Kidney tubule cell (primary cell): ENCODE measurements at places on chromosomes 2 and 18.

GRCh38 chr18:48940854-48941611 is 9.7 kb downstream of the SMAD7 start:
- DNase-seq: peak; percentile 74

GRCh38 chr2:53985646-53986045 is 14.9 kb upstream of the PSME4 start:
- no peak for DNase-seq

DNA sequence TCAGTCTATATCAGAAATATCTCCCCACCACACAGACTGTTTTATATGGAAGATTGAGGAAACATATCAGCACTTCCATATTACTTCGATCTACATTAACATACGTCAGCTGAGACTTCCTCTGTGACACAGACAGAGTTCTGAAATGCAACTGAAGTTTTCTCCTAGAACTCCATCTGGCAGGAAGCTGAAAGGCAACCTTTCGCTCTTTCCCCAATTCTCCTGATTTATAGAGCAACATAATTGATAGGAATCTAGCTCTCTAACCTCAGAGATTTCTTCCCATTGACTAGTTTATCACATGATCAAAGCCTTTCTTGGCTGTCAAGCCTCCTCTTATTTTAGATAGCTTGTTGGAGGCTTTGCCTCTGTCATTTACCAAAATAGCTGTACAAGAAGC is 806.7 kb upstream of the CHAC2 start:
- no peak for DNase-seq

- DNase-seq: no peak
Measured at GRCh38 chr2:144518748-144519596, 947 bp downstream of the ZEB2 start.

GRCh38 chr2:173997269-173997668 is 32.1 kb upstream of the SP3 start:
- DNase-seq: peak; percentile 22

- DNase-seq: no peak
Measured at GRCh38 chr2:96703021-96703751, 36.7 kb downstream of the LMAN2L start.

DNA sequence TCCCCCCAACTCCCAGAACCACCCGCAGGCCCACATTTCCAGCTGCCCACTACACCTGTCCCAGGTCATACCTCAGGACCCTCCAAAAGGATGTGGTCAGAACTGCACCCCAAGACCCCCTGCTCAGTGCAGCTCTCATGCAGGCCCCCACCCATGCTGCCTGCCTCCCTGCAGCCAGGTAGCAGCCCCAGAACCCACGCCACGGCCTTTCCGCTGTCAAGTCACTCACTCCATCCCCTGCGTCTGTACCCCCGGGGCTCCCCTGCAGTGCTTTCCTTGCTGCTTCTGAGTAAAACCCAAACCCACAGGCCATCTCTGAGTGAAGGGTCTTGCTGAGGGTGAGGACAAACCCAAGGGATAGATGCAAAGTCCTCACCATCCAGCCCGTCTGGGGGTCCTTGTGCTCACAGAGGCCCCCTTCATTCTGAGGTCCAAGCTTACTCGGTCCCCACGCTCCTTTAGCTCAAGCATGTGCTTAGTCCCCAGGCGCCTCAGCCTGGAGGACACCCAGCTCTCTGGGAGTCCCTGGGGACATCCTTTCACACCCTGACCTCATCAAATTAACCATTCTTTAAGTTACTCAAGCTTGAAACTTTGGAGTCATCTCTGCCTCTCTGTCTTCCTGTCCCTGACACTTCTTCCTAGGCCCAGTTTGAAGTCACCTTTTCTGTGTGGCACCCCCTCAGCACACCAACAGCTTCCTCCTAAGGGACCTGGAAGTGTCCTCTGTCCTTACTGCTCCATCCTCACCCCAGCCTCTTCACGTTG is 130.1 kb downstream of the SMAD7 start:
- DNase-seq: no peak

DNA sequence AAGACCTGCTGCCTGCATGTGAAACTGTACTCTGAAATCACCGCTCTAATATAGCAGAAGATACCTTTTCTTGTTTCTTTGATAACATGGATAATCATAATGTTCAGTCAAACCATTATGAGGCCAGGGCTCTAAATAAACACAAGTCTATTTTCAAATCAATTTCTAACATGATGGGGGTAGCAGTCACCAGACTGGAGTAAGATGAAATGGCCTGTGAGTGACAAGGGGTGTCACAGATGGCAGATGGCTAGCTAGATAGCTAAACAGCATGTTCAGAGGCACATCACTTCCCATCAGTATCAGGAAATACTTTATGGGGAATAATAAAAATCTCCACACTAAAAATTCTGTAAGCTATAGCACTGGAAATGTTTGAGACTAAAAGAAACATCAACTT is 14.0 kb downstream of the MBD2 start:
- no peak for DNase-seq

DNA sequence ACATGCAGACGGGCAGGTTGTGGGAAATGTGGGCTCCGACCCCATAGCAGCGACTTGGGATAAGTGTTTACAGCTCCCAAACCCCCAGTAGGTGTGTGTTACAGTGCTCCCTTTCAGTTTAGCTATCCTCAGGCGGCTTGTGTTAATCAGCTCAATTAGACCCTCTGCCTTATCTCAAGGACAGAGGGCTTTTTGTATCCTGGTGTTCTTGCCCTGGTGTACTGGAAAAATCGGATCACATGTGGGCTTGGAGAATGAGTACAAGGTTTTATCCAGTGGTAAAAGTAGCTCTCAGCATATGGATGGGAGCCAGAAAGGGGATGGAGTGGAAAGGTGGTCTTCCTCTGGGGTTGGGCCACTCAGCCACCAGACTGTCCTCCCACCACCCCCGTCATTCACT is 264.7 kb upstream of the SYT4 start:
- no peak for DNase-seq

GRCh38 chr2:64018701-64019082 is 536 bp downstream of the VPS54 start:
- DNase-seq: no peak

DNA sequence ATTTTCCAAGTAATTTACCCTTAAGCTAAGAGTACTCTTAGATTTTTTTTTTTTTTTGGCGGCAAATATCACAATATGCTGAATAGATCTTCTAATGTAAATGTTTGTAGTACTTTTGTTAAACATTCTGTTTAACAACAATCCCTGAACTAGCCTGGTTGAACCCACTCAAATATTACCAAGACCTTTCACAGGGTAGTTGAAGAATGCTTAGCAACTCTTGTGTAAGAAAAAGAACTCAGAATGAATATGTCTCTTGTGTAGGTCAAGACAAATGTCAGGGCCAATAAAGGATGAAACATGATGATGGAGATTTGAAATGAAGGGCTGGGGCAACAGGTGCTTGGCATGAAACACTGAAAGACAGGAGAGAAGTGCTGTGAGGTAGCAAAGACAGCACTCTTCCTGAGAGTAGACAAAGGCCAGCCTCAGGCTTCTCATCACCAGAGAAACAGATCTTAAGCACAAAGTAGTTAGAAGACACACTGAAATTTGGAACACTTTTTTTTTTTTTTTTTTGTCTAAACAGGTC is 597.3 kb downstream of the ERBB4 start:
- no peak for DNase-seq

DNA sequence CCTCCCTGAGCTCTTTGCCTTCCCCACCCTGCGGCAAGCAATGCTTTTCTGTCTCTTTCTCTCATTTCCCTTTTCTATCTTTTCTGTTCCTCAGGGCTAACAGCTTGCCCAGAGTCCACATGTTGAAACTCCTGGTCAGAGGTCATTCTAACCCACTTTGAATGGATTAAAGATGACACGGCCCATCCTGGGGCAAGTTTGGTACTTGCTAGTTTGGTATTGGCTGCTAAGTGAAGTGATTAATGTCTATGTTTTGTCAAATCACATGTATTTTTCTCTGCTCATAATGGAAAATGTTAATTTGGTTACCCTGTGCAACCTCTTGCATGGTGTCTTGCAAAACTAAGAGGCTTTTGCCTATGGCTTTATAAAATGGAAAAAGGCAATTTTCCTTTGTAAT is 960.2 kb downstream of the CNTNAP5 start:
- no peak for DNase-seq

DNA sequence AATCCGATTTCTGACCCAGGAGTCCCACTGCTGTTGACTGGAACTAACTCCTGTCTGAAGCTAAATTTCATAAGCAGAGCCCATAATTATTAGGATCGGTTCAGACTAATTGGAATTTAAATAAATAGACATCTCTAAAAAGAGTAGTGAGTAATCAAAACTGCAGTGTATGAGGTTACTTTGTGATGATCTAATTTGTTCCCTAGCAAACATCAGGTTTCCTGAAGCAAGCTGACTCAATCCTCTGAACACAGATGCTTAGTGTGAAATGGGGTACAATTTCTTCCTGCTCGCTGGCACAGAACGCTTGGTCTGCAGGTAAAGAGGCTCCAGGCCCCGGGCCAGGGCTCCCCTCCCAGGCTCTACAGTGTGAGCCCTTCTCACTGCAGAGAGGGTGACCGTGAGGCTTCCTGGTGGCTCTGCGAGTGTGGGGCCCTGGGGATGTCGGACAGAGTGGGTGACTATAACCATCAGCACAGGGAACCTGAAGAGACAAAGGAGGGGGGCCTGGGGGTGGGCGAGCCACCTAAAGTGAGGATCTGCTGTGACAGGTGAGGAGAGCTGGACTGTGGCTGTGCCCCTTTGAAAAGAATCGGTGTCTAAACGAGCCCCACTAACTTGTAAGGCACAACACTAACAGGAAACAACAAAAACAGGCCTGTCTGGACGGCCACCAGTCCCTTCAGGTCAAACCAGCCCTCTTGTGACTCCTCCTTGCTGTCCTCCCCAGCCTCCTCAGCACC is 20.2 kb downstream of the CHST10 start:
- DNase-seq: peak; percentile 28

GRCh38 chr2:221064058-221064854 is 507.8 kb downstream of the EPHA4 start:
- DNase-seq: no peak

DNA sequence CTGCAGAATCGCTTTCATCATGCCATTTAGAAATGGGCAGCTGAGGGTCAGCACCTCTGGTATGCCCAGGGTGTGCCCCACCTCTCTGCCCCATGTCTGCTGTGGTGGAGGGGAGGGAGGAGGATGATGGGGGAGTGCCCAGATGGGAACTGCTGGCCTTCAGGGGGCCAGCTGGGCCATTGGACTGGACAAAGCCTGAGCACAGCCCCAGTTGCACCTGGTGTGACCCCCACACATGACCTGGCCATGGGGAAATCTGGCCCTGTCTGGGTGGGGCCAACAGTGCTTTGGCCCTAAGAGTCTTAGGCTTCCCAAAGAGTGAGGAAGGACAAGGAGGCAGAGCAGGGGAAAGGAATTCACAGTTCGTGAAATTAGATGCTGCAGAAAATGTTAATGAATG is 44.1 kb downstream of the CTIF start:
- no peak for DNase-seq

DNA sequence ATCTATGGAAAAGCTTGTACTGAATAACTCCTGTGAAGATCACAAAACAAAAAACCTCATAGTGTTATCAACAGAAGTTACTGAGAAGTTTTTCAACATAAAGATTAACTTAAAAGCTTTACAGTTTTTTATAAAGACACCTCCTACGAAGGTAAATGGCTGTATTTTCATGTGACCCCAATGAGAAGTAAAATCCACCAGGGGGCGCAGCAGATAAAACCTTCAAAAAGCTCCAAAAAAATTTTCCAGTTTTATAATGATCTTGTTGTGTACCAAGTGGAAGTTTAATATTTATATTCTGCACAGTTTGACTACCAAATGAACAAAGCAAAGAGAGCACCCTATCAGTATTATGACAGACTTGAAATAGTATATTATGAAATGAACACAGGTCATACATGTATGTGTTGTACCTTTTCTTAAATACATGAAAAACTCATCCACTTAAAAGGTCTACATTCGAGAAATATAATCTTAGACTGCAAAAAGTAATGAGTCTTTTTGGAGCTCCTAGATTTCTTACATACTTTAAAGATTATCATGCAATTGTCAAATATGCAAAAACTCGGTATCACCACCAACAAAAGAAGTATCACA is 38.5 kb downstream of the PNO1 start:
- peak; percentile 52 for DNase-seq

DNA sequence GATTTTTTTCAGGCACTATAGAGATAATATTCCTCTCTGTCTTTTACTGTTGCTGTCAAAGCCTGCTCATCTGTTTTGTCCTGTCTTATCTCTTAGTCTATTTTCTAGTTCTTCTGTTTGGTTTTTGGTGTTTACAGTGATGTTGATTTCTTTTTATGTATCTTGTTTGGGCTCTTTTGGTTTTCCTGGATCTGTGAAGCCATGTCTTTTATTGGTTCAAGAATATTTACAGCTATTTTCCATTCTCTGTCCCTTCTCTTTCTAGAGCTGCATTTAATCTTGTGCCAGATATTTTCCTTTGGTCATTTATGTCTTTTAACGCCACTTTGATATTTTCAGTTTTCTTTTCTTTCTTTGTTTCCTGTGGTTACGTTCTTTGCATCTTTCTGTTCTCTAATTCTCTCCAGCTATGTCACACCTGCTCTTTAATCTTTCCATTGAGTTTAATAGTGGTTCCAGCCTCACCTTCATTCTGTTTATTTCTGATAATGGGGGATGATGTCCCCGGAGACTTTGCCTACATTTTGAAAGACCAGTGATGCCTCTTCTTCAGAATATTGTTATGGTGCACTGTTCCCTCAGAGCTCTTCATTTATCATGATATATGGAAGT is 32.0 kb downstream of the SMCHD1 start:
- no peak for DNase-seq
